ENCODE measurements at places on chromosomes 3 and 15.

- DNase-seq: no peak
These were observed 115.6 kb upstream of the MANF start for GRCh38 chr3:51269466-51269865.

DNA sequence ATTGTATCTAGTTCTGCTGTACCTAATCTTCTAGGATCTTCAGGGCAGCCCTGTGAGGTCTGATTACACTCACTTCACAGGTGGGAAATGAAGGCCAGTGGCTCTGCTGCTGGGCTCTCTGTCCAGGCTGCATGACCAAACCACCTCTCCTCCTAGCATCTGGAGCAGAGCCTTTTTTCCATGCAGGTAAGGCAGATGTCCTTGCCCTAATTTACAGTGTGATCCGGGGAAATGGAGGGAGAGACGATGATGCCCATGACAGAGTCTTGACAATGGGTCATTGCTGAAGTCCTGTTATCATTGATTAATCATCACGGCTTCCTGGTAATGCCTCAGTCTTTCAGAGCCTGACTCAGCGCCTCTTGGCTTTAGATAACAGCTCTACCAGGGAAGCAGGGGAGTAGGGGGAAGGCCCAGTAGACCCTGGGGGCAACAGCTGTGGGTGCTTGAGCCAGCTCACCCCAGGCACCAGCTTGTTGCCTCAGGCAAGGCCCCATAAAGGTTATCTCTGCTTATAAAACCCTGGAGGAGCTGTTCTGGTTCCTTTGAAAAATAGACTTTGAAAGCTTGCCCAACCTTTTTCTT is 153.4 kb downstream of the GABRG3 start:
- DNase-seq: no peak

DNA sequence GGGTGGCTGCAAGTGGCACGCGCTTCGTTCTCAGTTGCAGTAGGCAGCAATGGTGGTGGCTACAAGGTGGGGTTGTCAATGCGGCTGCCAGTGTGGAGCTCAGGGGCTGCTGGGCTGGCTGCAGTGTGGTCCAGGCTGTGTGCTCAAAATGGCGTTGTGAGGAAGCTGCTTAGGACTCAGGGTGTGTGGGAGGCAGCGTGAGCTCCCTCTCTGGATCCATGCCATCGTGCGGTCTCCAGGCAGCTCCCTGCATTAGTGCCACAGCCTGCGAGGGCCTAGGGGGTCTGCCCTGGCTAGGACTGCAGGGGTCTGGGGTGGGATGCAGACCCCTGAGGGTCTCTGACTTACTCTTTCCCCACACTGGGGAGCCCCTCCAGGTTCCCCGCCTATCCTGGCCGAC is 397.2 kb downstream of the OCA2 start:
- DNase-seq: no peak

DNA sequence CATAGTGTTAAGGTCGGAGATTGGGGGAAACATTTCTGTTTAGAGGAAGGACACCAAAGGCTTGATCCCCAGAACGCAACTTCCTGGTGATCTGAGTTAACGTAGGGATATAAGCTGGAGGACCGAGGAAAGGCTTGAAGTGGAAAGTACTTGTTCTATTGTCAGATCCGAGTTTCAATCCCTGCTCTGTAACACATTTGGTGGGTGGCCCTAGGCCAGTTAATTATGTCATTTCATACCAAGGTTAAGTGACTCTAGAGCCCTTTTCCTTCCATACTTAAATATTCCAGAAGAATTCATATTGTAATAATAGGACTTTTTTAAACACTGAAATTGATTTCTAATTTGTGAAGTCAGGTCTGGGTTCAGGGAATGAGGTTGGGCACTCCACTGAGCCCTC is 80.9 kb downstream of the RPLP1 start:
- DNase-seq: no peak

- DNase-seq: no peak
These were observed 18.6 kb downstream of the MAGEF1 start for GRCh38 chr3:184693011-184693975.

- DNase-seq: no peak
These were observed 73.4 kb downstream of the CCK start for GRCh38 chr3:42192334-42193200.

DNA sequence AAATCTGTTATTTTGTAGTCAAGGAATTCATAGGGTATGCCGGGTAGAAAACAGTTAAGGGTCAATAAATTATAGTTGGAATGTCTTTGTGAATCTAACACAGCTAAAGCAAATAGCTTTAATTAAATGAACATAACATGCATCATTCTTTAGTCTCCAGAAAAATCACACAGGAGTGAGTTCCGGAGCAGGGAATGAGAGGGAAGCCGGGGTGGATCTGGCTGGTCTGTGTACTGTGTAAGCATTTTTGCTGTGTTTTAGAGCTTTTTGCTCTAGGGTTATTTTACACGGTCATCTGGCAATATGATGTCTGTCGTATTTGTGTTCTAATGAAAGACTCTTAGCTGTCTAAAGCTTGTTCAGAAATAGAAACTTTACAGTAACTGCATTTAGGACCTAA is 57.5 kb downstream of the MED12L start:
- no peak for DNase-seq

GRCh38 chr15:39171944-39172368 is 408.9 kb upstream of the THBS1 start:
- no peak for DNase-seq

- no peak for DNase-seq
These were observed 65.7 kb downstream of the CMTM8 start for GRCh38 chr3:32303977-32304881.

DNA sequence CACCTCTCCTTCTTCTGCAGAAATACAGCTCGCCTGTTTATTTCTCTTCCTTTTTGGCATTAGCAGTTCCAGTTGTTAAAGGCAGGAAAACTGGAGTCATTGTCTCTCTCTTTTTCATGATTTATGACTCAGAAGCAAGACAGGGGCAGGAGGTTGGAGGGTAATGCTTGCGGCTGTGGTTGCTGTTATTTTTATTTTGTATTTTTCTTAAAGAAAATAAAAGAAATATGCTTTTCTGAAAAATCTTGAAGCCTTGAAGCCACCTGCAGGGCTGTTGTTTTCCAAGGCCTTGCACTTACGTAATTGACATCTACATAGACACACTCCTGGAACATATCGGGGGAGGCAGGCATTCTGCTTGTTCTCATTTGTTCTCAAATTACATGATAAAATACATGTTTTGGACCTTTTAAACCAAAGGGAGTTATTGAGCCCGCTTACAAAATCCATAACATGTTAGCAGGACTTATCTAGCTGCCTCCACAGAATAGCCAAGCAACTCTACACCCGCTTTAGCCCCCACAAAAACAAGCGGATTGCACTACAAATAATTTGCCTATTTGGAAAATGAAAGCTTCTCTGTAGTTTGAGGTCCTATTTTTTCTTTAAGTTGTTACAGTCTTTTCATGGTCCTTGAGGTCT is 1004.6 kb upstream of the NR2F2 start:
- DNase-seq: no peak

DNA sequence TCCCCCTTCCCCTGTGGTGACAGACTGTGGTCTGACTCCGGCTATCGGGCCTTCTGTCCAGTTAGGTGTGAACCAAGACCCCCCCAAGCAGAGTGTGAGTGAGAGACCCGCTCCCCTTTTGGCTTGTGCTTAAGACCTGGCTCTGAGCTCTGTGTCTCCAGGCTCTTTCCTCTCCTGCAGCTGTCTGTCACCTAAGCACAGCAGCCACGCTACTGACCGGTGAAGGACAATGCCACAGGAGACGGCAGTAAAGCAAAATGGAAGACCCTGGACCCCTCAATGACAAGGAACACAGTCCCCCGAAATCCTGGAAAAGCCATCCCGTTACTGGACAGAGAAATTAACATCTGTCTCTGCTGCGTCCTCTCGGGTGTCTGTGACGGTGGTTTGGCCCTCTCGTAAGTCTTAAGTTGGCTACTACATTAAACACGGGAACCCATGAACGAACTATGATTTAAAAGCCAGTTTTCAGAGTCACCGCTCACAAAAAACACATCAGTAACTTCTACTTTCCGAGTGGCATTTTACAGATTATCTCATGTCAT is 53.7 kb downstream of the CHSY1 start:
- DNase-seq: no peak

DNA sequence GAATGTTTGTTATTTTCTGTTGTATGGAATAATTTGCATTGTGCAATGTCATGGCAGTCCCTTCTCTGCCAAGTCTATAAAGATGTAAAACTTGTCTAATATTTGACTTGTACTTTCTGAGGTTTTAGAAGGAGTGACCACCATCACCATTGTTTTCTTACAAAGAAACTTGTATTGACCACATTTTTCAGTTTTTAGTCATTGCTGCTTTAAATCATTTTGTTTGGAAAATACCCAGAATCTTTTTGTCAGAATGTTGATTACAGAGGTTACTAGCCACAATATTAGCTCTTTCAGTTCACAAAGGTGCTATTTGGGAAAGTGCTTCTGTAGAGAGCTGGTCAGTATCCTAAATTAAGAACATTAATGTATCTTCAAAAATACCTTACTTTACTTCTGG is 532.4 kb upstream of the GBE1 start:
- DNase-seq: no peak

- no peak for DNase-seq
These were observed 66.0 kb downstream of the HMCES start for GRCh38 chr3:129344540-129345220.

GRCh38 chr3:114857299-114857701 is 289.8 kb downstream of the ZBTB20 start:
- DNase-seq: no peak

DNA sequence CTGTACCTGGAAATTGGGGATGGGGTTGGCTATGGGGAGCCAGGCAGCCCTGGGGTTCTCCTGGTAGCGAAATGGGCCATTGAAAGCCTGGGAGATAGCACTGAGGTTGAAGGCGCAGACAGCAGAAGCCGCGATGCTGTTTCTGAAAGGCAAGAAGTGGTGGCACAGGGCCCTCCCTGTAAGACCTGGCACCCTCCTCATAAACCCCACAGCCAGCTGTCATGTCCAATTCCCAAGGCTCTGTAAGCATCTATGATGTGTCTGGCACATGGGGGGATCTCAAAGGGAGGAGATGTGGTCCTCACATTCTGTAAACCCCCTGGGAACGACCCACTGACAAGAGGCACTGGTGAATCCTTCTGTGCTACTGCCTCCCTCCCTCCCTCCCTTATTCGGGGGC is 104.0 kb downstream of the SEMA5B start:
- no peak for DNase-seq

DNA sequence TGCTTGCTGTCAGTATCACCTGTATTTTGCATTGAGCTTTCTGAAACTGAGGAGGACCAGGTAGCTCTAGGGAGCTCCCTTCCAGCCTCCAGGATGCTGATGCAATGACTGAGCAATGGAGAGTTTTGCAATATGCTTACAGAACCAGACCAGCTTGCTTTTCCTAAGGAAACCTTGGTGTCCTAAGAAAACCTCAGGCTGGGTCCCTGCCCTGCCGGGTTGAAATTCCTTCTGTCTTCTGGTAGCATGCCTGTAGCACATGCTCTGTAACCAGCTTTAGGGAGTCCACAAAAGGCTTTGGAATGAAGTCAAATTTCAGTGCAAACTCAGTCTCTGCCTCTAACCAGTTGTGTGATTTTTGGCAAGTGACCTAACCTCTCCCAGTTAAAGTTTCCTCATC is 65.8 kb upstream of the GSK3B start:
- no peak for DNase-seq

- DNase-seq: no peak
These were observed 58.0 kb upstream of the ZNF148 start for GRCh38 chr3:125433091-125433534.

GRCh38 chr3:45398178-45398577 is 9.8 kb downstream of the LARS2 start:
- DNase-seq: no peak

DNA sequence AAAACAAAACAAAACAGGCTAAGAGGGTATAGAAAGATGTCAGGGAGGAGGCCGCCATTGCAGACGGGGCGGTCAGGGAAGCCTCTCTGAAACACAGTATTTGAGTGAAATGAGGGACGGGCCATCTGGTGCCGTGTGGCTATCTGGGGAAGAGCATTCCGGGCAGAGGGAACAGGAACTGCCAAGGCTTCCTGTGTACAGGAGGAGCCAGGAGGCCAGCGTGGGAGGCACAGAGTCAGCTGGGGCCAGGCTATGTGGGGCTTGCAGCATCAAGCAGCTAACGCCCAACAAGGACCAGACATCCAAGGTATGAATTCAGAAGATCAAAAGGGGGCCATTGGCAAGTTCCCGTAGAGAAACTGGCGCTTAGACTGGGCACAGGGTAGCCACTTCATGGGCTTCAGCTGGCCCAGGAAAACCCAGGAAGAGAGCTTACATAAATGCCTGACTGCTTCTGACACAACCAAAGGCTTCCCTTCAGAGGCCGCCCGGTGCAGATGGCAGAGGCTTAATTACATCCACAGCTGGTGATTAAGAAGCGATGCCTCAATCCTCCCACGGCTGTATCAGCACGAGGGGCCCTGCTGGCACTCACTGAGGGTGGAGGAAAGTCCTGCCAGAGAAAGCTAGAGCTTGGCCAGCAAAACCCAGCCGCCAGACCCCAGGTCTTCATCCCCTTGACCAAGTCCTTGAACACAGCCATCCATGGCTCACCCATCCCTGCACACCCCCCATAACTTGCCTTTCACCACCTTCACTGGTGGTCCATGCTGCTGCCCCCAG is 144.9 kb downstream of the MEGF11 start:
- DNase-seq: no peak

DNA sequence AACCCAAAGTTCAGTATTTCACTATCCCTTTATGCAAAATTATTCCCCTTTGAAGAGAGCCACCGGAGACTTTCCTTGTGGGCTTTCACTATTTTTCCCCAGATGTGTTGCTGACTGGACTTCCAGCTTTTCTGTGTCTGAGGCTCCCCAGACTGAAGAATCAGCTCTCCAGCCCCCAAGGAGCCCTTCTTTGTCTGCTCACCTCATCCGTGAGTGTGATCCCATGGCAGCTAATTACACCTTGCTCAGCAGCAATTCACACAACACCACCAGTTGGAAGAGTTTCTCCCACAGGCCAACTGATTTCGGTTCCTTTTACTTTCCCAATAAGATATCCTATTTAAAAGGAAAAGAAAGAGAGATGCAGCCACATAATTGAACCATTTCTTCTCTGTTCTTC is 249.5 kb upstream of the TRIM42 start:
- DNase-seq: no peak

- no peak for DNase-seq
These were observed 255.6 kb upstream of the SEMA6D start for GRCh38 chr15:47461652-47462141.

DNA sequence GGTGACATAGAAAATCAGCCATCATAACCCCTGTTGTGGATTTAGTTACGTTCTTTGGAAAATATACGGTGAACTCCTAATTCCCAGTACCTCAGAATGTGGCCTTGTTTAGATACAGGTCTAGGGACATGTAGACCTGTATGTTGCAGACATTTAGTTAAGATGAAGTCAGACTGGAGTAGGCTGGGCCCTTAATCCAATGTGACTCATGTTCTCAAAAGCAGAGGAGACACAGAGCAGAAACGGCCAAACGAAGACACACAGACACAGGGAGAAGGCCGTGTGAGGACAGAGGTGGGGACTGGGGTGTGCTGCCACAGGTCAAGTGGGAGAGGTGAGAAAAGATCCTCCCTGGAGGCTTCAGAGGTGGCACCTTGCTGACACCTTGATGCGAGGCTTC is 119.0 kb upstream of the PROK2 start:
- DNase-seq: no peak

GRCh38 chr15:90225504-90226234 is 8.1 kb downstream of the CIB1 start:
- DNase-seq: no peak

Measured in hematopoietic multipotent progenitor cell (in vitro differentiated cells).